Naive thymus-derived CD8-positive, alpha-beta T cell (primary cell): ENCODE measurements at places on chromosomes 7 and 10.
A peak's percentile ranks its signal among the peaks of the same experiment; 100 is the strongest.

DNA sequence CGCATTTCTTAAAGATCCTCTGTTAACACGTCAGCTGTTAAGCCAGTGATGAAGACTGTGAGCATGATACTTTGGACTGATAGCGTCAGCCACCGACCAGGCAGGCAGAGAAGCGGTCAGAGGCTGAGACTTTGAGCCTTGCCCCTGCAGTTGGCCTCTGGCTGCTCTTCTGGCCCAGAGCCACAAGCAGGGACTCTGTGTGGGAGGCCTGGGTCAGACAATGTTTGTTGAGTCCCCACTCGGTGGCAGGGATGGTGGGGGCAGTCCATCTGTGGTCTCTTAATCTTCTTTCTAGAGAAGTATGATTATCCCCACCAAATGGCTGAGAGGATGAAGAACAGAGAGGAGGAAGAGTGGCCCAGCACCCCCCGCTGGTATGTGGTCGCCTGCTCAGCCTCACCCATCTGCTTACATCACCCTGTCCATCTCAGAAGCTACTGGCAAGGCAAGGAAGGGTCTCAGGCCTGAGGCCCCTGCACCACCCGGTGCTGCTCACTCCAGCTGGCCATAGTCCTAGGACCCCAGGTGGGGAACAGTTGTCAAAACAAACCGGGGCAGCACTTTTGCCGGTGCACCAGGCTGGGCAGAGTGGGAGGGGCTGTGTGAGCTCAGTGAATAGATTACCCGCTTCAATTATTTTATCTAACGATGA lies 202.9 kb downstream of the GRID1 start:
- DNase-seq = no peak

DNA sequence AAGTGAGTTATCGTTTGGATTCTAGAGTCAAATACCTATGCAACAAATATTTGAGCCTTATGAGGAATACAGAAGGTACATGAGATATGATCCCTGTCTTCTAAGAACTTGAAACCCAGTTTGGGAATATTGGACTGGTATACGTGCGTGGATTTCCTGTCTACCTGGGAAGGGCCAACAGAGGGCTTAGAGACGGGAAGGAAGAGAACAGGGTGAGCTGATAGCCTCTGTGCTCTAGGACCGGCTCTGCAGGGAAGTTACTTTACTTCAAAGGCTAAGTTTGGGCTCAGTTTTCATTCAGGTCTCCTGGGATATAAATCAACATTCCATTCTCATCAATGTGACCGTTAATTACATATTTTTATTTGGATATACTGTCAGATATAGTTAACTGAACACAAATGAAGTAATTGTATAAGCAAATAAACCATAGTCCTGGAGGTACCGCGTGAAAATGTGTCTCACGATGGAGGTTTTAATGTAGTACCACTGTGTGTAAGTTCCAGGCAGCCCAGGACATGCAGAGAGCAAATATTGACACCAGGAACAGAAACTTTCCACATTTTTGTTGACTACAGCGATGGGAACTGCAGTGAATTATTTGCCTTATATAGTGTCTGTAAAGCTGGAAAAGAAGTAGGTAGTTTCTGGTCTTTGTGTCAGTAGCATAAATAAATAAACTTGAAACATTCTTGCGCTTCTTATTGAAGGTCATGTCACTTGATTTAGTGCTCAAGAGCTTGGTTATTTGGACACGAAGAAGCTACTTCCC lies 8.6 kb downstream of the CHST12 start:
- no peak for DNase-seq

- DNase-seq = peak; percentile 55
Observed at GRCh38 chr10:79331709-79332108, 15.6 kb upstream of the PPIF start.

GRCh38 chr10:71038921-71039320 lies 150.6 kb upstream of the PCBD1 start:
- no peak for DNase-seq

DNA sequence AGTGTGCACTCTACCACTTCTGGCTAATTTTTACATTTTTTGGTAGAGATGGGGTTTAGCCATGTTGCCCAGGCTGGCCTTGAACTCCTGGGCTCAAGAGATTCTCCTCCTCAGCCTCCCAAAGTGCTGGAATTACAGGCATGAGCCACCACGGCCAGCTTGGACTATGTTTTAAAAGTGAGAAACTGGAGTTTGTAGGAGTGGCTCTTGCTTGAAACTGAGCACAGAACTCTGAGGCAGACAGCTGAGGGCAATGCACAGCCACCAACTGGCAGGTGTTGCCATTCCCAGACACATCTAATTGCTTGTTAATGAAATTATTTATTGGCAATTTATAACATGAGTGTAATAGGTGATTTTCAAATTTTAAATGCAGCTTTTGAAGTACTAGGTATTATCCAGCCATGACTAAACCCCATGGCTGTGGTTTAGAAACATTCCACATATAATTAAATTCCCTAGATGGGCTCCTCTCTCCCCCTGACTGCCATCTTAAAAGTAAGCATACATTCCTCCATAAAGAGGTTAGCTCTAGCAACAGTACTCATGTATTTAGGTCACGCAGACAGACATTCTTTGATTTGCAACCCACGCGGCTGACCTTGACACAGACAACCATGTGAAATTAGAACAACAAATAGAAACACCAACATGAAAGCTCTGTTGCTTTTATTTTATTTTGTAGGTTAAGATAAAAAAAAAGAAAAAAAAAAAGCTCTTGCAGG lies 19.8 kb downstream of the PANK1 start:
- no peak for DNase-seq

GRCh38 chr10:130990486-130990885 lies 321.0 kb downstream of the TCERG1L start:
- no peak for DNase-seq

GRCh38 chr7:123789206-123789784 lies 40.5 kb upstream of the WASL start:
- DNase-seq = no peak

GRCh38 chr7:140673774-140674155 lies 1.0 kb downstream of the ADCK2 start:
- no peak for DNase-seq

GRCh38 chr7:23315366-23315765 lies 16.2 kb downstream of the MALSU1 start:
- DNase-seq = no peak

DNA sequence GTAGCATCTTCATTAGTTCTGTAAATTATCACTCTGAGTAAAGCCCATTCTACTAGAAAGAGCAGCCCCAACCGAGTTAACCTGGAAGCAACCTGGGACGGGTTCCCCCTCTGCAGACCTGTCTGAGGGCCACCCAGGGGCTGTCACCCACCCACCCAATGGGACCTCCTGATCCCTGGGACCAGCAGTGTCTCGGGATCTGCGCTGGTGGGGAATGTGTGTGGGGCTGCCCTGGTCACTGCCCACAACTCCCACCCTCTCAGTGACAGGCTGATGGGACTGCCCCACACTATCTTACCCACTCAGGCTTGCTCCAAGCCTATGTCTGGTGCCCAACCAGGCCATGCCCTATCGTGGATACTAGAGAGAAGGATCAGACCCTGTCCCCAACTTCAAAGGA lies 215.0 kb downstream of the GRID1 start:
- no peak for DNase-seq

DNA sequence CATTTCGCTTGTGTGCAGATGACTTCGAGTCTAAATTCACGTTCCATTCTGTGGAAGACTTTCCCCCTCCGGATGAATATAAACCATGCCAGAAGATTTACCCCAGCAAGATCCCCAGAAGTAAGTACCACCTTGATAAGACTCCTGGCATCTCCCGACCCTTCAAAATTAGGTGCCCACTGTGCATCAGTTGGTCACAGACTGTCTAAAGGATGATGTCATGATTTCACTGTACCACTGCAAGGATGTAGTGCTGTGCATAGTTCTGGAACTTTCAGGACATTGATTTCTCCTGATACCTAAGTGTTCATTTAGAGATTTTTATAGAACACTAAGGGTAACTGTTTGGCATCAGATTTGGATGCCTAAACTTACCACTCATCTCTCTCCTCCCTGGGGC lies 83.0 kb downstream of the WIPF3 start:
- DNase-seq = no peak

DNA sequence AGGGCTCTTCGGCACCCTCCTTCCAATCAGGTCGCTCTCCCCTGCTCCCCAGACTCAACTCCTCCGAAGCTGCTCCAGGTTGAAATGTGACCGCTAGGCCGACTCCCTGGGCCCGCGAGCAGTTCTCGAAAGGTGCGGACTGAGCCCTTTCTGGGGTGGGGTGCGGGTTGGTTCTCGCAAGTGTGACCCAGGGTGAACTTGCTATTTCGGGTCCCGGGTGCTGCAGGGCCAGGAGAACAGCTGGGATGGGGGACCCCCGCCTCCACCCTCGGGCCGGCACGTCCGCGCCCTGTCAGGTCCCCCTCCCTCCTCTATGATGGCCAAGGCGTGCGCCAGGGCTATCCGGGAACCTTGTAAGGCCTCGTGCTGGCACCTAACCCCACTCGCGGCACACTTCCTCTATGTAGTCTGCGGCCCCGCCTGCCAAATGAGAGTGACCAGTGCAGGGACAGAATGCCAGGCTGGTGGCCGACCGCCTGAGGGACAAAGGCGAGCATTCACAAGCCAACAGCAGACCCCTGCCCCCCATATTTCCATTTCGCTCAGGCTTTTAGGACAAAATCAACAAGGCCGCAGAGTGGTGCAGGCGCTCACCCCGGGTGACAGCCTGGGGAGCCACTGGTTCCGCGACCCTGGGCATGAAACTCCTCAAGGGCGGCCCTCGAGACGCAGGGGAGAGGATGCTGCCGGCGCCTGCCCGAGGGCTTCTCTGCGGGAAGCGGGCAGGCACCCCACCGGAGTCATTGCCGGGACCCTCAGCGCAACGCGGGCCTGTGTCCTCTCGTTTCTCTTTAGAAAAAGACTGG lies 13.7 kb upstream of the HOXA13 start:
- DNase-seq = no peak

DNA sequence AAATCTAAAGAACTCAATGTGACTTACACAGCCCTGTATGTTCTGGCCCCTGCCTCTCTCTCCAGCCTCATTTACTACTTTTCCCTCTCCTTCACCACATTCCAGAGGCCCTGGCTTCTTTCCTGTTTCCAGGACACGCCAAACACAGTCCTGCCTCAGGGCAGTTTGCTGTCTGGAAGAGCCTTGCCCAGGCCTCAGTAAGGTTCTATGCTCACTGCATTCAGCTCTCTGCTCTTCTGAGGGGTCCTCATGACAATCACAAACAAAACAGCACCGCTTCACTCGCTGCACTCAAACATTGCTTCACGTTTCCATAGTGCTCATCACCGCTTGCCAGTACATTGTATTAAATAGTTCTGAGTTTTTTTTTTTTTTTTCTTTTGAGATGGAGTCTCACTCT lies 35.1 kb upstream of the GARS1 start:
- DNase-seq = no peak

- DNase-seq = no peak
Observed at GRCh38 chr10:33434933-33435332, 100.5 kb upstream of the NRP1 start.

DNA sequence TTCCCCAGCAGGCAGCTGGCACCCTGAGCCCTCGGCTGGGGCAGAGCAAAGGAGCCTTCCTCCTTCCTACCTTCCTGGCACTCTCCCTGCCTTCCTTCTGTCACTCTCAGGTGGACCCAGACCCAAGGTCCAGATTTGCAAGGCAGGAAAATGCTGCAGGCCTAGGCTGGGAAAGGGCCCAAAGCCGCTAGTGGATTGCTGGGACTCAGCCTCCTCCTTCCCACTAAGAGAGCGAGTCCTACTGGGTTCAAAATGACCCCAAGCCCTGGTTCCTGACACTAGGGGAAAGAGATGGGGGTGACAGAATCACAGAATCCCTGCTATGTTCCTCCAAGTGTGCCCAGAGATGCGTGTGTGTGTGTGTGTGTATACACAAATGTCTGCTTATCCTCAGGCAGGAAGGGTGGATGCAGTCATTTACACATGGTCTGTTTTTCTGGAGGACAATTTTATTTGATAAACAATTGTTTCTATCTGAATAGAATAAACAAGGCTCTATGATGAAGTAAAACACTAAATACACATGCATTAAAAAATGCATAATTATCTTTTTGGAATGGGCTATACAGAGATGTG lies 1.3 kb upstream of the PLAU start:
- DNase-seq = no peak

- DNase-seq = no peak
Observed at GRCh38 chr7:46945328-46945727, 636.6 kb downstream of the TNS3 start.

GRCh38 chr7:74134117-74134620 lies 40.0 kb upstream of the EIF4H start:
- no peak for DNase-seq

- no peak for DNase-seq
Observed at GRCh38 chr7:47225387-47226131, 356.4 kb downstream of the TNS3 start.

GRCh38 chr10:112338957-112339356 lies 35.0 kb upstream of the ACSL5 start:
- no peak for DNase-seq

DNA sequence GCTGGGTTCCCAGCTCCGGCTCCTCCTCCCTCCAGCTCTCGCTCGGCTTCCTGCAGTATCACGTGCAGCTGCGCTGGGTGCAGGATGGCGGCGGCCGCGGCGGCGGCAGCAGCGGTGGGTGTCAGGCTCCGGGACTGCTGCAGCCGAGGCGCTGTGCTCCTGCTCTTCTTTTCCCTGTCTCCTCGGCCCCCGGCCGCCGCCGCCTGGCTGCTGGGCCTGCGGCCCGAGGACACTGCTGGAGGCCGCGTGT lies at the start of gene CNNM1:
Gene CNNM1, plus strand, starts transcription at position 53 of the 250 bp plus-strand sequence. Its CDS starts 32 bp downstream, at position 85.
- DNase-seq = no peak

GRCh38 chr7:45132708-45133320 lies 21.3 kb upstream of the TBRG4 start:
- no peak for DNase-seq

- DNase-seq = no peak
Observed at GRCh38 chr7:44998153-44998871, 1.7 kb upstream of the CCM2 start.

DNA sequence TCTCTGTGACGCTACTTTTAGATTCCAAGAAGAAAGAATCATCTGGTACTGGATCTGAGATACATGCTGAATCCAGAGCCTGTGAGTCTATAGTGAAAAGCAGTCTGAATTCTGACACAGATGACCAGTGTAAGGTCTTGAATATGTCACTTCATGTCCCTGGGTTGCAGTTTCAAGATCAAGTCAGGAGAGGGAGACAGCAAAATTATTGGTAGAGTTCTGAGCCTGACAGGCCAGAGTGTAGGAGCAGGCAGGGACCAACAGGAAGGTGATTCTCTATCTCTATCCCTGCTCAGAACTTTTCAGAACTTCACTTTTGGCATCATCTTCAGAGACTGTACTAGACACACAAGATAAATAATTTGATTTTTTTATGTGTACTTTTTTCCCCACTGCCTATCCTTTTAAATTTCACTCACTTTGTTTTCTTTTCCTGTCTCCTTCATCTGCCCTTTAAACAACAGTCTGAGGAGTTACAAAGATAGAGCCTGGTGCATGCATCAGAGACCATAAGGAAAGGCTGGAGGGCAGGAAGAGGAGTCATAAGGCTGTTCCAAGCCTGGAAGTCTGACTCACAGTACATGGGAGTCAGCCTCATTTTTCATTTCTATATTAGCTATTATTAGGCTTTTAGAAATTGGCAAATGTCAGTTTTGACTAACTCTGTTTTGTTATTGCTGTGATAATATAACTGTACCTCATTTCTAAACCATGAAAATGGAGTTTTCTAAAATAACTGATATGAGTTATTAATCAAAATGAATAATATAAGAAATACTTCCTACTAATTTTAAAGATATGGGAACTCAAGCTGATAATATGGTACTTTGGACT lies 120.2 kb upstream of the TMEM229A start:
- no peak for DNase-seq
